ENCODE measurements at places on chromosomes 1 and 21.

DNA sequence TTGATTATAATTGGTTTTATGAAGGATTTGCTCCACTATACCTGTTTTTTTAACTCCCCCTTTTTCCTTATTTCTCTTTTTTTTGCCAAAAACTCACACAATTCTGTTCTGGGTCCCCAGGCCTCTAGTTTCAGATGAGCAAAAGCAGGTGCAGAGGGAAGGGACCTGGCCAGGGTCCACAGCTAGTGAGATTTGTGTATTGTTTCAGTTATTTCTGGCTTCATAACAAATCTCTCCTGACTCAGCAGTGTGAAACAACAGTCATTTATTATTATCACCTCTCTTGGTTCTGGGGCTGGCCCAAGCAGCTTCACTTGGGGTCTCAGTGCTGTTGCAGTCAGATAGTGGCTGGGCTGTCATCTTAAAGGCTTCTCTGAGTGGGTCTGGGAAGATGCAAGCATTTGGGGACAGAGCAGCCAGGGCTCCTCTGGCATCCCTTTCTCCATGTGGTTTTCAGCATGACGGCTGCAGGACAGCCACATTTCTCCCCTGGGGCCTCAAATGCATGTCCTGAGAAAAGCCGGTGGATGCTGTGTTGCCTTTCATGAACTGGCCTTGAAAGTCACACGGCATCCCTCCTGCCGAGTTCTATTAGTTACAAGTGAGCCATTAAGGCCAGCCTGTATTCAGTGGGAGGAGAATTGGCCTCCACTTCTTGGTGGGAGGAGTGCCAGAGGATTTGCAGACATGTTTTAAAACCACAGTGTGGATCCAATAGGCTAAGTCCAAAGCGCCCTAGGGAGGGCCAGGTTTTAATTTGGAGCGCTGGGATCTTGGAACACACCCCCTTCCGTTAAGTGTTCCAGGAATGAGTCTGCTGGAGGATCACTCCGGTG lies 137.1 kb downstream of the CAMTA1 start:
- DNase-seq: no peak

DNA sequence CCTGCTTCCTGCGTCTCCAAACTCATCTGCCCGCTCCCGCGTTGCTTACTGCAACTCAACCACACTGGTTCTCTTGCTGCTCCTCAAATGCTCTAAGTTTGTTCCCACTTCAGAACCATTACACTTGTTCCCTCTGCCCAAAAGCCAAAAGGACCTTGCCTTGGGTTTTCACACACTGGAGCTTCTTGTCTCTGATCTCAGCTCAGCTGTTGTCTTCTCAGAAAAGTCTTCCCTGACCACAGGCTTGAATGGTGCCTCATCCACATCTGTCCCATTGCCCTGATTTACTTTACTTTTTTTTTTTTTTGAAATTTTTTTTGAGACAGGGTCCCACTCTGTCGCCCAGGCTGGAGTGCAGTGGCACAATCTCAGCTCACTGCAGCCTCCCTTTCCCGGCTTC lies 44.3 kb upstream of the SYT14 start:
- no peak for DNase-seq

GRCh38 chr1:87916965-87917364 lies 588.3 kb downstream of the LMO4 start:
- no peak for DNase-seq

DNA sequence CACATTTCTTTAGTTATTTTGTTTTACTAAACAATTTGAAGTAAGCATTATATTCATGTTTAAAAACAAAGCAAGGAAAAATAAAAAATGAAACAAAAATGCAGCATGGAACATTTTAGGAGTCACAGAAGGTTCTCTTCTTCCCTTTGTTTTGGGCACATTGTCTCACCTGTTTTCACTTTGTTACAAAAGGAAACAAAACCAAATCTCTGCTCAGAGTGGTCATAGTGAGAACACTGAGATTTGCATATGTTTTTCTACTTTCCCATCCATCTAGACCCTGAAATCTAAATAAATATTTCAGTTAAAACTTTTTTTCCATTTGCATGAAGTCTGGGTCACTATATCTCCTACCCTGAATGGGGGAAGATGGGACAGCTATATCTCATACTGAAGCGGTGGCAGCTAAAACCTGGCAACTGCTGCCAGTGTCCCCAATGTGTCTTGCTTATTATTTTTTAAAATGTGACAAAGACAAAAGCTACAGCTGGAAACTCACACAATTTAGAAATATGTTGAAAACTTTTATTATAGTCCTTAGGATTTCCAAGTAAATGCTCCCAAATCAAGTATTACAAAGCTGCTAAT lies 3.5 kb downstream of the EXOC8 start:
- DNase-seq: no peak

GRCh38 chr1:20476265-20477038 lies 9.6 kb downstream of the CAMK2N1 start:
- DNase-seq: no peak

- DNase-seq: no peak
Measured at GRCh38 chr21:31803039-31804007, 69.5 kb upstream of the HUNK start.

DNA sequence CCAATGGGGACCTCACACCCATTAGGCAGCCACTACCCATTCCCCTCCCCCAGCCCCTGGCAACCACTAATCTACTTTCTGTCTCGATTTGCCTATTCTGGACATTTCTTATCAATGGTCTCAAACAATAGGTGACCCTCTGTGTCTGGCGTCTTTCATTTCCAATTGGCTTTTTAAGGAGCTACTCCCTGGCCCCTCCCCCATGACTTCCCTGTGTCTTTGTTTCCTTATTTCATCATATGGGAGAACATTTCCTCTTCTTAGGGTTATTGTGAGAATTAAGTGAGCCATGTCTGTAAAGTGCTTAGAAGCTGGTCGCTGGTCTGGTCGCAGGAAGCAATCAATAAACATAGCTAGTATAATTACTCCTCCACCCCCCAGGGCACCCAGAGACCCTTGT lies 80.9 kb downstream of the SPSB1 start:
- no peak for DNase-seq

GRCh38 chr1:197771904-197772556 lies 3.2 kb downstream of the DENND1B start:
- DNase-seq: no peak

DNA sequence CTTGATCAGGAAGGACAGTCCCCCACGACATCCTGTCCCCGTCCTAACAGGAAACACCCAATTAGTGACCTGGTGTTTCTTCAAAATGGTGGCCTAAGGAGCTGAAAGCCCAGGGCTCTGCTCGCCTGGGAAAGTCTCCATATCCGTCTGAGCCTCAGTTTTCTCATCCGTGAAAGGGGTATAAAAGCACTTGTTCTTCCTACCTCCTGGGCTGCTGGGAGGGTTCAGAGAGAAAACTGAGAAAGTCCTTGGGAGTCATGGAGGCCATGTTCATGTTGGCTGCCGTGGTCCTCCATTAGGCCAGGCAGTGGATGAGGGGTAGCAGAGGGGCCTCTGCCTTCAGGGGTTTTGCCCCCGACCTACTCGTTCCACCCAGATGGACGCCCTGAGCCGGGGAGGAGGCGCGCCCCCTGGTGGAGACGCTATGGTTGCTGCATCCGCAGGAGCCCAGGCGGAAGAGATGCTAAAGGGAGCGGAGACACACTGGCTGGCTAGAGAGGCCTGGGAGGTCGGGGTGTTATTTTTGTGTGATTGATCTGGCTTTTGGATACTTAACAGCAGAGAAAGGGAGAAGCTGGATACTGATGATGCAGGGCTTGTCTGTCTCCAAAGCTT lies 113.5 kb downstream of the PRDM2 start:
- DNase-seq: peak; percentile 63

GRCh38 chr1:58162952-58163550 lies 383.5 kb downstream of the OMA1 start:
- DNase-seq: no peak

GRCh38 chr1:32142446-32143301 lies 34.8 kb downstream of the KPNA6 start:
- no peak for DNase-seq

DNA sequence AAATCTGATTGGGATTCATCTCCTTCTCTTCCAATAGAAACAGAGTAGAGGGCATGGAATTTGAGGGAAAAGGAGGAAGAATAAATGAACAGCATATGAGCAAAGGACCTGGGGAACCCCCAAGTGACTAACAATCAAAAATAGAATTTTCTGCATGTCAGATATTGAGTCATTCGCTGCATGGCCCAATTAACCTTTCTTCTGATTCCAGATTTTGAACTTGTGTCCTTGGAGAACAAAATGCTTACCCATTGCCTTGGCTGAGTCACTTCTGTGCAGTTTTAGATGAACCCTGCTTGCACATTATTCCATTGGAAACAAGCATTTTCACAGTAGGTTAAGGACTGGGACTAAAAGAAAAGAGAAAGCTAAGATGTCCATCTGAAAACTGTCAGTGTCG lies 390.5 kb downstream of the ST6GALNAC3 start:
- no peak for DNase-seq

GRCh38 chr1:85578321-85579295 lies 2.0 kb upstream of the CCN1 start:
- no peak for DNase-seq

DNA sequence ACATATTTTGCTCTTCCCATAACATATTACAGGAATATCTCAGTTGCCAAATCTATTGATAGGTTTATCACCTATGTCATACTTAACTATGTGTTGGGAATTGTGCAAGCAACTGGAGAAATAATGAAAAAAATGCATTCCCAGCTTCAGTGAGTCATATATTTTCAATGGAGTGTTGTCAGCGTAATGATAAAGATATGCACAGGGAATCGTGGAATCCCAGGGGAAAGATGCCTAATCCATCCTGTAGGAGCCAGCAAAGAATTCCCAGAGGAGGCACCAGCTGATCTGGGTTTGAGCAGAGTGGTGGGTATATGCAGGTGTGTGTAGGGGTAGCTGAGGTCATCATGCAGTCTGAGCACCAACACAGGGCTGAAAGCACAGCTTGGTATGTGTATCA lies 213.3 kb upstream of the DAB1 start:
- no peak for DNase-seq

- DNase-seq: no peak
Measured at GRCh38 chr1:171501305-171502024, 16.1 kb downstream of the PRRC2C start.

DNA sequence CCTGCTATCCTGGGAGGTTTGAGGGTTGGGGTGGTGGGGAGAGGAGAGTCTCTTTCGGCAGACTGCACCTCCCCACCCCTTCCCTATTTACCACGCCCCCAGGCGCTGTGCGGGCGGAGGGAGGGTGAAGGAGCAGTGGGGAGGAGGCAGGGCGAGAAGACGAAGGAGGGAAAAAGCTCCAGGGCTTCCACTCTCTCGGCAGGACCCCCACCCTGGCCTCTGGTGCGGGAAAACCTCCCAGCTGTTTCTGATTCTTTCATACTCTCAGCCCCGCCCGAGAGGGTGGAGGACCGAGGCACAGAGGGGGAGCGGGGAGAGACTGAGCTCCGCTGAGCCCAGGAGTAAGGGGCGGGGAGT lies 866 bp upstream of the WNT2B start:
- peak; percentile 54 for DNase-seq

DNA sequence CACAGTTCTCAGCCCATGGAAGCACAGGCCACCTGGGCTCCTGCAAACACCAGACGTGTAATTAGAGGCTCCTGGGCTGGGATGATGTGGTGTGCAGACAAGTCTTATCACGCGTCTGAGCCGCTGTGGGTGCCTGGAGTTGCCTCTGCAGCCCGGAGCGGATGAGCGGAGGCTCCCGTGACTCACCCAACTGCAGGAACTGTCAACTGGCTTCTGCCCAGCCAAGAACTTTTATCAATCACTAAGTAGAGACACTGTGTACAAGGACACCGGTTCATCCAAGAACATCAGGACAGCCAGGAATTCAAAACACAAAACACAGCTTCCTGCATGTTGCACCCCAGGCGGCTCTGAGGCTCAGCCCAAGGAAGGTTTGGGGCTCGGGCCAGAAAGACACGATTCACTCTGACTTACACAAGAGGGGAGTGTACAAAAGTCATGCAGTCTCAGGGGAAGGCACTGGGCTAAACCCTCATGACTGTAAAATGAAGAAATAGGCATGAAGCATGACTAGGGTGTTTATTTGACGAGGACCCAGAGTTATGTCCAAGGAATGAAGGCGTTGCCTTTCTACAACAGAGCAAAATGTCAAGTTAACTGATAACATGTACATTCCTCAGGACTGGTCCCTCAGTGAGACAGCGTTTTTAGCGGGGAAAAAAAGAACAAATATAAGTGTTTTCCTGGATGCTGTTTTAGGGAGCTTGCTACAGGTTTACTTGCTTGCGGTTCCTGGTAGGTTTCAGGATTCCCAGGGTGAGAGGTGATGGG lies 21.1 kb downstream of the ERRFI1 start:
- DNase-seq: no peak

GRCh38 chr1:75276385-75276784 lies 142.2 kb downstream of the LHX8 start:
- DNase-seq: no peak

DNA sequence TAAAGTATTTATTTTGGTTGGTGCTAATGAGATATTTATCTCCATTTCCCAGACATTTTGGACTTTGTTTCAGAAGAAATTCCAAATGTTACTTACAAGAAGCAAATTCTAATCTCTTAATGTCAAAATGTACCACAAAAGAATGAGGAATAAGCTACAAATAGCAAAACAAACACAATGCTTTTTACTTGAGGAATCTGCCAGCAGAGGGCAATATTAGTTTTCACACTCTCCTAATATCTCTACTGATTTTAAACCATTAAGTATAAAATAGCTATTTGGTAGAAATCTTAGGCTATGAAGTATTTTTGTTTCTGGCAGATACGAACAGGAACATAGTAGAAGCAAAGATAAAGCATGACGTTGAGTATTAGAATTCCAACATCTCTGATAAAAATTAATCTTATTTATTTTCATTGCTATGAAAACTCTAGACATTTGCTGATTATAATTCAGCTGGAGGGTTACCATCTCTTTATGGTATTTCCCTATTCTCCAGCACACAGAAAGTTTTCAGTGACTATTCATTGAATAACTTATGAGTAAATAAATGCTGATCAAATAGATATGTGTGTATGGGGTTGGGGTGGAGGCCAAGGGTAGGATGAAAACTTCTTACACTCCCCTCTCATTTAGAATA lies 13.4 kb upstream of the HMCN1 start:
- no peak for DNase-seq

GRCh38 chr1:86089765-86090164 lies 66.8 kb downstream of the COL24A1 start:
- DNase-seq: no peak

- no peak for DNase-seq
Measured at GRCh38 chr1:11929849-11930248, 3.6 kb upstream of the KIAA2013 start.
